HS-27A (cell line): ENCODE measurements at places on chromosomes 1 and 21.

GRCh38 chr21:41112740-41113692 is 54.9 kb upstream of the BACE2 start:
- DNase-seq = no peak

GRCh38 chr1:182281541-182281940 is 110.0 kb downstream of the GLUL start:
- DNase-seq = no peak

DNA sequence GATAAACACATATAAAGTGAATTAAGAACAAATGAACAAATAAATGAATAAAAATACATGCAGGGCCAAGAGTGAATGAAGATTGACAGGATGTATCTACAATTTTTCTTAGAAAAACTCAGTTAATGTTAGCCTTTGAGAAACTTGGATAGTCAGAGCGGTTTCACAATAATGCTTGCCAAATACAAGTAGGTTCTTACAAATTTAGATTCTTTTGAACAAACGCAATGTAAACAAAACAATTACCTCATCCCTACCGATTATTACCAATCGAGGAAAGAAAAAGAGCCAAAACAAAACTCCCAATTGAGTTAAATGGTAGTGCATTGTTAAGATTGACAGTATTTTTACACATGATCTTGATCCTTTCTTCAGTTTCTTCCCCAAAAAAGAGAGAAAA is 176.9 kb upstream of the DEPDC1 start:
- DNase-seq = no peak

DNA sequence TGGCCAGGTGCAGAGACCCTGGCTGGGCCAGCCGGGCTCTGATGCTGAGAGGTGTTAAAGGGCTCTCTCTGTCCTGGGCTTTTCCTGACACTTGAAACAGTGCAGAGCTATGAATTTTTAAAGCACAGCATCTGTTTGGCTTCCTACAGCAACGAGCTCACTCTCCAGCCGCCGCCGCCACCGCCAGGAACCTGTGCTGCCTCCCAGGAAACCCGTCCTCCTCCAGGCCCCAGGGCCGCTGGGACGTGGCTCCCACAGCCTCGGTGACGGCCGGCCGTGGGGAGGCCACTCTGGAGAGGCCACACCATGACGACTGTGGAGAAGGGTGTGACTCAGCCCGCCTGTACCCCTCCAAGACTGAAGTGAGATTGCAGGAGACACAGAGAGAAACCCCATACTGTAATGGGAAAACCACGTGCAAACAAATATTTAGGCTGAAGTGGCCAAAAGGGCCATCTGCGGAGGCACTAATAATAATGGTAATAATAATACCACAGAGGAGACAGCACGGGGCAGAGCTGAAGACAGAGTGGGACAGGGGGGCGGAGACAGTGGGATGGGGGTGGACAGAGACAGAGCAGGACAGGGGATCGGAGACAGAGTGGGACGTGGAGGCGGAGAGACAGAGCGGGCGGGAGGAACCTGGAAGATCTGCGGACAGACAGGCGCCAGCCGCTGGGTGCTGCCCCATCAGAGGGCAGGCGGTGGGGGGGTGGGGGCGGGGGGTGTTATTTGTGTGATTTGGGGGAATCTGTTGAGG is 139.2 kb downstream of the CASZ1 start:
- no peak for DNase-seq

DNA sequence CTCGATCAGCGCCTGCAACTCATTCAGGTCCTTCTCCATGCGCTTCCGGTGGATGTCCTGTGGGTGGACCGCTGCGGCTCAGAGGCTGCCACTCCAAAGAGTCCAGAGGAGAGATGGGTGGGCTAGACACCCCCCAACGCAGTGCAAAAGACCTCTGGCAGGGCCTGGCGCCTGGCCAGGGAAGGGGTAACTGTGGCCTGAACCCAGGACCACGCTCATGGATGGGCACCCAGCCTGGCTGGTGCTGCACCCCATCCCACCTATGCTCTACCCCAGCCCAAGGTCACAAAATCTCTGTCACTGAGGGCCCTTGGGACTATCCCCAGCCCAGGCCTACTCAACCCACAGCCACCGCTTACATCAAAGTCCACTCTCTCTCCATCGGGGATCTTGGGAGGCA is 12.2 kb downstream of the TNNT2 start:
- no peak for DNase-seq

DNA sequence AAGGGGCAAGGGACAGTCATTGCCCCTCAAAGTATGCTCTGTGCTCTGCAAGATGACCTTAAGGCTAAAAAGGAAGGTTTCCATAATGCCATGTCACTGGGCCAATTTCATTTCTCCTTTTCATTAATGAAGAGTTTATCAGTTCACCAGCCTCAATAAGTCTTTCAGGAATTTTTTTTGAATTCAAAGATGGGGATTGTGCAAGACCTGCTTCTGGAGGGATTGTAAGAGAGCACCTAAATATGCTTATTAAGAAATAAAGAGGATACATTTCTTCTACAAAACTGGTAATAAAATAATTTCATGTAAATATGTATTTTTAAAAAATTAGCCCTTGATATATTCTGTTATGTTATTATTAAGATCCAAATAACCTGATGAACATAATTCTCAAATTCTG is 86.8 kb upstream of the RGS4 start:
- no peak for DNase-seq

DNA sequence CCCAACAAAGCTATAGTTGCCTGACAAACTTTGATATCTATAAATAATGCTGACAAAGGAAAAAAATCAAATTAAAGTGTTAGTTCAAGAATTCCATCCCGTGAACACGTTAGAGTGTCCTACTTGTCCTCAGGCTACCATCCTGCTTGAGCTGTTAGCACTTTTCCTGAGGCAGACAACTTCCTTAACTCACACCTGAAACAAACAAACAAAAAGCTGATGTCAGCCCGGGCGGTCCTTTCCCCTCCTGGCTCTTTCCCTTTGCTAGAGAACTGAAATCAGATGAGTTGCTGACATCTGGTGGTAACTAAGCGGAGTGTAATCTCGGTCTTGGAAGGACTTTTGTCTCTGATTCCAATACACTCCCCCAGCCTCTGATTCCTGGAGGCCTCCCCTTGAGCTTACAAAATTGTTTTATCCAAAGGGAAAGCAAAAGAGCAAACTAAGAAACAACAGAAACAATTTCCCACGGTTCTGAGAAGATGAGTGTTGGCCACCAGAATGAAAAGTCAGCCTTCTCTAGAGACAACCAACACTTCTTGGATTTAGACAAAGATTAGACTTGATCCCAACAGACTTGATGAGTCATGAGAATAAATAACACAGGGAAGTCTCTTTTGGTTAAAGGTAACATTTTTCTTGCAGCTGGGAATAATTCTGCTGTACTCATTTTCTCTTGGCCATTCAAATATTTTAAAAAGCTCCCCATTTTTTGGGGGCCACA is 135.4 kb downstream of the PROX1 start:
- no peak for DNase-seq

GRCh38 chr1:223755992-223756775 is 43.8 kb downstream of the CAPN2 start:
- no peak for DNase-seq

- peak; percentile 62 for DNase-seq
Observed at GRCh38 chr1:97340951-97341350, 579.9 kb downstream of the DPYD start.

GRCh38 chr1:7290971-7291970 is 479.8 kb upstream of the VAMP3 start:
- no peak for DNase-seq

GRCh38 chr21:17427157-17427556 is 85.7 kb upstream of the CXADR start:
- DNase-seq = no peak

GRCh38 chr1:30184393-30185141 is 538.8 kb downstream of the MATN1 start:
- DNase-seq = no peak

GRCh38 chr1:29591601-29592260 is 355.4 kb downstream of the PTPRU start:
- no peak for DNase-seq

GRCh38 chr1:76231320-76231719 is 156.8 kb downstream of the ST6GALNAC3 start:
- no peak for DNase-seq

GRCh38 chr1:33072707-33073106 is 8.2 kb upstream of the AZIN2 start:
- DNase-seq = no peak

DNA sequence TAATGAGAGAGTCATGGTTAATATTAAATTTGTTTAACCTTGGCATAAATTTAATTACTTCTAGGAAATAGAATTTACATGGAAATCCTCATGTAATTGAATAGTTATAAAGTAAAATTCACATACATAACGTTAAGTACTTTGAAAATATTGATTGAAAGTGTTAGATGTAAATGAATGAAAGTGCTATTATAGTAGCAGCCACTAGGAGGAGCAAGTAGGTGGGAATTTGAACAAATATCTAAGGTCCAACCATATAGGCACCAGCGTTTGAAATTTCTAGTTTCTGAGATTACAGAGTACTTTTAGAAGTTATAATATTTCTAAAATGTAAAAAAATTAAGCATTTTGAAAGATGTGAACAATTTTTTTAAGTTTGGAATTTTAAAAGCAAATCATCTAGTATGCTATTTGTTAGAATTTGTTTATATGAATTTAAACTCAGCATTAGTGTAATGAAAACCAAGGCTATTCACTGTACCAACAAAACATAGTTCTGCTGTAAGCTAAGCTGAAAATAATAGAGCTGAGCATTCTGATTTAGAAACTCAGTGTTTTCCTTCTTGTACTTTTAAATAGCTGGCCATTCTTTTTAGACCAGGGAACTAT is 3.3 kb downstream of the B3GALT2 start:
- DNase-seq = no peak

- no peak for DNase-seq
Observed at GRCh38 chr1:74205266-74205665, 7.2 kb downstream of the FPGT start.

DNA sequence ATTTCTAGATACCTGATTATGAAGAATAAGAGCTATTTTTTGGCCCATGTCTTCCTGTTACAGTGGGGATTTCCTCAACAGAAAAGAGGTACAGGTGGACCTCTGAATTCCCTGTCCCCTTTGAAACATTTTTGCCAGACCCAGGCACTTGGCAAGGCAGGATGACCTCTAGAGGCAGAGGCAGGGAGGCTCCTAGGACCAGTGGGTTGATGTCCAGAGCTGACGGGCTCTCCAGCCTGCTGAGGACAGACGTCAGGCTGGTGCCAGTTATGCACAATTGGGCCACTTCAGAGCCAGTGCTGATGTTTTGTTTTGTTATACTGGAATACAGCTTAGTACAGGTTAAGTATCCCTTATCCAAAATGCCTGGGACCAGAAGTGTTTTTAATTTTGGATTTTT is 18.5 kb upstream of the A3GALT2 start:
- no peak for DNase-seq

DNA sequence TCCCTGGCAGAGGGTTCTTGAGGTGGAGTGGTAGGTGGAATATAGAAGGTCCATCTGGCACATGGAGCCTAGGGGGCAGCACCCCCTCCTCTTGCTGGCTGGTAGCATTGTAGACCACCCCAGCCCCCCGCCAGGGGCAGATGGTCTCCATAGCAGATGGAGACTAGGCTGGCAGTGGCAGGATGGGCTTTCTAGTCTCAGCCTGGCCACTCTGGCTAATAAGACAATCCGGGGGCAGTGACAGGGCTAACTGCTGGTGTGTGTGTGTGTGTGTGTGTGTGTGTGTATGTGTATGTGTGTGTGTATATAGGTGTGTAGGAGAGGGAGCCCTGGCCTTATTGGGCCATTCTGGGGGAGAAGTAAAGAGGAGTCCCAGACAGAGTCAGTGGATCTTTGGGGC is 16.1 kb downstream of the UTP11 start:
- DNase-seq = no peak

DNA sequence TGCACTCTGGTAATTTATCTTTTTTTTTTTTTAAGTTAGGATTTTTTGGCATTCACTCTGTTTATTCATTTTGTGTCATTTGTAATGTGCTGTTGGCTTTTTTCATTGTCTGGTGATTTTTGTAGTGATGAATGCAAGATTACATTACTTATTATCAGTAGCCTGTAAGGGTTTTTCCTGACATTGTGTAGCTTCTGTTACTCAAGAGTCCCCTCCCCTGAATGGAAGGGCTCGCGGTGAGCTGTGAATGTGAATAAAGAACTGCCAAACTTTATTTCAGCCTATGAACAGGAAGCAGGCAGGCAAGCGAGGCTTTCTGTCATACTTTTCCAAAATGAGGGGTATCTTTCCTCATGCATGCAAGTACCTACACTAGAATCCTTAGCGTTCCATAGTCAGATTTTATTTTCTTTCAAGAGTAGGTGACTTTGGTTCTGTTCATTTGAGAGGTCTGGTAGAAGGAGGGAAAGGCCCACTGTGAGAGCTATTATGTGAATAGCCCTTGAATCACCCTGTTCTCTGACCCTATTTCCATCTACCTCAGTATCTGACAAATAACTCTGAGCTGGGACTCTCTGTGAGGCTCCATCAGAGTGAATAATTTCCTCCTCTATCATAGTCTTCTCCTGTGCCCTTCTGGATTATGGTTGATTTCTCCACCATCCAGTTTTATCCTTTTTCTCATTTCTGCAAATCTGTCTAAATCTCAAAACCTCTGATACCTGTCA is 114.0 kb downstream of the CD247 start:
- no peak for DNase-seq

- DNase-seq = no peak
Observed at GRCh38 chr1:221687836-221688487, 53.9 kb downstream of the DUSP10 start.

- no peak for DNase-seq
Observed at GRCh38 chr1:109368464-109368863, 29.3 kb downstream of the SORT1 start.

DNA sequence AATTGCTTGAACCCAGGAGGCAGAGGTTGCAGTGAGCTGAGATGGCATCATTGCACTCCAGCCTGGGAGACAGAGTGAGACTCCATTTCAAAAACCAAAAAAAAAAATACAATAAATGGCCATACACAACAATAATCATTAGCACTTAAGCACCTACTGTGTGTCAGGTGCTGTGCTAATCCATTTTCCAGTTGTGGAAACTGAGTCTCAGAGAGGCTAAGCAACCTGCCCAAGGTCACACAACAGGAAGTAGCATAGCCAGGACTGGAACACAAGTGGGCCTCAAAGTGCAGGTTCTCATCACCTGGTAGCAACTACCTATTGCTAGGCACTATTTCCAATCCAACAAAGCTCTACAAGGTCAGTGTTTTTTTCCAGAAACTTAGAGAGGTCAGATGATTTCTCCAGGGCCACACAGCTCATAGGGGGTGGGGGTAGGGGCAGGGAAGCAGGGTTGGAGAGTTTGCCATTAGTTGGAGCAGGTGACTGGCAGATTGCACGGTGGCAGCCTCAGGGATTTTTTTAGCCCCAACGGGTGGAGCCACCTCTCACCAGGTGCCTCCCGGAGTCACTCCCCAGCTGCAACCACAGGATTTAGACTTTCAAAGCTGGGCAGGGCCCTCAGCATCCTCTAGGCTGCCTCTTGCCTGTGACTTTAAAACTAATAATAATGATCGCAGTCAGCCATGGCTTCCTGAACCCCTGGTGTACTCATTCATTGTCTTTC is 52.5 kb upstream of the ID3 start:
- no peak for DNase-seq

DNA sequence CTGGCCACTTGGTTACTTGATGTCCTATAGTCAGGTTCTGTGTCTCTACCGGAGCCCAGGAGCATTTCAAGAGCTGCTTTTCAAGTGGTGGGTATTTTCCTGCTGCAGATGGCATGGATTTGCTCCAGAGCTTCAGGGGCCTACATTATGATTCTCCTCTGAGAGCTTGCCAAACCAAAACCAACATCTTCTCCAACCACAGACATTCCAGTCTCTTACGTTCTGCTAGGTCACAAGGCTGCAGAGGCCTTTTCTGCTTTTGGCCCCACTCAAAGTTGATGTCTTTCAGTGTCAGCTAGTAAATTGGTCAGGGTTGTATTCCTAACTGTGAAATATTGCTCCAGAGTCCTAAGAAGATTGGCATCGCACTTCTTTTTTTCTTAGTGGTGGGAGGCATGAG is 14.7 kb upstream of the AQP10 start:
- no peak for DNase-seq
